ENCODE measurements at places on chromosomes 2 and 18. TPM values are rescaled to one million over a fixed set of nuclear protein-coding genes. Genes with fewer than 3 reads are reported as not detected.

GRCh38 chr2:238663586-238663985 is 184.3 kb upstream of the TWIST2 start:
- no peak for DNase-seq

DNA sequence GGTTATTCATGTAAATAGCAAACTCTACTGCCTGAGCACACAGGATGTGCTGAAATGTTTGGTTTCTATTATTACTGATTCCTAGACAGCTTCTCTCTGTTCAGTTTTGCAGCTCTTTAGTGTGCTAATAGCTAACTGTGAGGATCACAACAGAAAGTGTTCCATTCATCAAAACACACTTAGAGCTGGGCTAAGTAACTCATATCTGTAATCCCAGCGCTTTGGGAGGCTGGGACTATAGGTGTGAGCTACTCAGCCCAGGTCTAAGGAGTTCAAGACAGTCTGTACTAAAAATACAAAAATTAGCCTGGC is 63.2 kb downstream of the MOGAT1 start:
- DNase-seq: no peak

GRCh38 chr2:121418494-121419058 is 112.1 kb upstream of the RNU4ATAC start:
- no peak for DNase-seq

- no peak for DNase-seq
Measured at GRCh38 chr2:235591921-235592320, 98.1 kb downstream of the AGAP1 start.

WIPF1 gene
- polyA plus RNA-seq: 252 TPM

DNA sequence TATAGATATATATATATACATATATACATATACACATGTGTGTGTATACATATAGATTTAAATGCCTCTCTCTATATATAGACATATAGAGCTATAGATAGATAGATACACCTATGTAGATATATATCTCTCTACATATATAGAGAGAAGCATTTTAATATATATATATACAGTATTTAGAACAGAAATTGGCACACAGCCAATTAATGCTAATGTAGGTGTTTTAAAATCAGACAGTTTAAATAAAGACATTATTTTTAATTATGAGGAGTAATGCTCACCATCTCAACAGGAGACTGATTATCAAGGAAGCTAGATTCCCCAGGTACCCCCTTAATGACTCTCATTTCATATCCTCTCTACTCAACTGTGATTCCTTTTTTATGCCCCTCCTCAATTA is 170.7 kb upstream of the CRIM1 start:
- DNase-seq: no peak

MARCO gene
- not detected for polyA plus RNA-seq

DNA sequence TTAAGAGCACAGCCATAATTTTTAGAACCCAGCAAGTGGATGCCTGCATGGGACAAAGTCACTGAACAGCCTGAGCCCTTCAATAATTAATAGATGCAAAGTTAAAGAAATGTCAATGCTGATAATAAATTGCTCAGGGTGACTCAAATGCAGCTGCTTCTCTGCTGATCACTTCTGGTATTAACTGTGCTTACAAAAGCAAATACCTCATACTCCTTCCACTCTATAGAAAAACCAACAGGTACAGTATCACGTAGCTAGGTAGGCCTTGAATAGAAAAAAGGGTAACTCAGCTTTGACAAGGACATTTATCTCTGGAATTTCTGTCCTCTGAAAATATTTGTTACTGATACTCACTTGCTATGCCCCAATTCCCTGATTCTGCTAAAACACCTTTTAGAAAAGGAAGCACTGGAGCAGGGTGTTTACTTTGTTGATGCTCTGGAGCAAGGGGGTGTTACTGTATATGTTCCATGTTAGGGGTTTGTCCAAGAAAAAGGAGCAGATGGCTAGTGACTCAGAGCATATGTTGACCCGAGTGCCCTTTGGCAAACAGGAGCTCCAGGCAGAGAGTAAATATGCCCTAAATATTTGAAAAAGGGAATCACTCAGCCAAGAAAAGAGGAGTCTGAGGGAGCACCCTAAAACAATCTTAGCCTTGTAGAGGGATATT is 59.1 kb upstream of the RTN4 start:
- DNase-seq: no peak

DNA sequence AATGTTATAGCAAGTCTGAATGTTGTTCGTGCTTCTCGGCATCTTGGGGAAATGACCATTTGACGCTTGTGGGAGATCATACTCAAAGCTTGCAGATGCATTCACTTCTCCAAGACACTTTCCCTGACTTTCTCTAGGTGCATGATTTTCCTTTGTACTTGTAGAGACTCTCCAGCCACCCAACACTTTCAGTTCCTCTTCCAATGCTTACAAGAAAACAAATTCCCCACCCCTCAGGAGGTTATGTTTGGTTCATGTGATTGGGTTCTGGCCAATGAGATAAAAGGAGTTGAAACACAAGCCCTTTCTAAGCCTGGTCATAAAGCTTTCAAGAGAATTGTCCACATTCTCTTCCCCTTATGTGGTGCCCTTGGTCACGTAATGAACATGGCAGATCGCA is 156.3 kb downstream of the EPHA4 start:
- no peak for DNase-seq

GRCh38 chr18:68665628-68666027 is 49.3 kb downstream of the TMX3 start:
- no peak for DNase-seq

GRCh38 chr2:63861220-63861822 is 19.6 kb downstream of the UGP2 start:
- DNase-seq: peak; percentile 51

DNA sequence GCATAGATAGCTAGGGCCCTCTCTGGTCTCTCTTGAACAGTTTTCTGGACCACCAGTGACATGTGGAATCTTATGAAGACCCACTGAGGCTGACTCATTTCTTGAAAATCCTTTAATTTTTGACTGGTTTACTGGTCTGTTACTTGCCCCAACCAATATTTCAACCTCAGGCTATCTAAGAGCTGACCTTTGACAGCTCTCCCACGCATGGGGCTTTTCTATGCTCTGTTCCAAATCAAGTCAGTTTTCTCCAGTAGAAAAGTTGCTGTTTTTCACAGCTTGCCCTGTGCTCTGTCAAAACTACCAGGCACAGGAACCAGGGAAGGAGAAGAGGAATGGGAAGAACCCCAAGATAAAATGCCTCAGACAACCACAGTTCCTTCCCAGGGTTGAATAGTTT is 46.0 kb upstream of the MTIF2 start:
- DNase-seq: no peak

DNA sequence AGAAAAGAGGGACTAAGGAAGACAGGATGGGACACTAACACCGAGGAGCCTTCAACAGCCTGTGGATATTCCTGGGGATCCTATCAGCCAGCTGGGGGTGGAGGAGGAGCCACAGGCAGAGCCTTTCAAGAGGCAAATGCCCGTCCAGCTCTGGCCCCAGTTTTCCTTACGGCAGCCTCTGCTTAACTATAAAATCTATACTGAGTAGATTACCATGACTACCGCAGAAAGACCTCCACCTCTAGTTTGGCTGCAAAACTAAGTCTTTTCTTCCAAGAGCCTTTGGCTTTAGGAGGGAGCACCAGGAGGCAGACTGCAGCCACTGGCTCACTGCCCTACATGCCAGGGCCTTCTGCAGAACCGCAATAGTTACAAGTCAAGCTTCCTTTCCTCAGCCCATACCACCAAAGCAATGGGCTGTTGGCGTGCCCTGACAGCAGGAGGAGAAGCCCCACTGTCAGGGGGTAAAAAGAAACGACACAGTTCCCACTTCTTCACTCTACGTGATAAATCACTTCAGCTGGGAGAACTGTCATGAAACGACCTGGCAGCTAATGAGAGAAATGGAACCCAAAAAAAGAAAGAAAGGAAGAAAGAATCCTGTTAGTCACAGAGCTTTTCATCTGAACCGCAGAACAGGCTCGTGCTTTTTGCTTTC is 25.1 kb upstream of the CREB1 start:
- DNase-seq: no peak

GRCh38 chr2:23323198-23323916 is 61.6 kb upstream of the KLHL29 start:
- no peak for DNase-seq

GRCh38 chr18:31563778-31564177 is 27.9 kb upstream of the TTR start:
- DNase-seq: no peak

IL1RN gene
- polyA plus RNA-seq: 1.9 TPM

- no peak for DNase-seq
Measured at GRCh38 chr18:23689031-23689615, at the start of gene LAMA3. TSS of gene LAMA3 (plus strand) at chr18:23689453. CDS start at chr18:23689684, 231 bp downstream.

- DNase-seq: no peak
Measured at GRCh38 chr2:238167761-238168160, 9.0 kb downstream of the ERFE start.

DNA sequence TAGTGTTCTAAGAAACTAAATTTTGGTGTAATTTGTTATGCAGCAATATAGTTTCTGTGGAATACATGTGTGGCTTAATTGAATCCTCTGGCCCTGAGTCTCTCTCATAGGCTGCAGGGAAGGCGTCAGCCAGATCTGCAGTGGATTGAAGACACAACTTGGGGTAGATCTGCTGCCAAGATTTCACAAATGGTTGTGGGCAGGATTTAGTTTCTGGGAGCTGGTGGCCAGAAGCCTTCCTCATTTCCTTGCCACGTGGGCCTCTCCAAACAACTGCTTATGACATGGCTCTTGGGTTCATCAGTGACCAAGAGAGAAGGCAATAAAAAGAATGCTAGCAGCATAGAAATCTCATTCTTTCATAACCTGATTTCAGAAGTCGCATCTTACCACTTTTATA is 28.2 kb downstream of the CCDC102B start:
- DNase-seq: no peak

ATIC gene
- 106 TPM for polyA plus RNA-seq

DNA sequence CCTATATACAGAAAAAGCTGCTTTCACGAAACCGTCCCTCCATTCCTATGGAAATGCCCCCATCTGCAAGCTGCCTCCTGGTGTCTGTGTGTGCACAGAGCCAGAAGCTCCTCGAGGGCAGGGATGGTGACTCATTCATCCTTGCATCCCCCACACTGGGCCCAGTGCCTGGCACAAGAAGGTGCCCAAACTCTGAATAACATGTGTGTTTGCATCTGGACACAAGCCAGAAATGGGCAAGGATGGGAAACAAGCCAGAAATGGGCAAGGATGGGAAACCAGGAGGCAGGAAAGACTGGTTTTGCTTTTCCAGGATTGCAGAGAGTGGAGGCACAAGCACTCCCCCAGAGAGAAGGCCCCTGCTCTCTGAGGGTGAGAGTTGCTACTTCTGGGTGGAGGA is 313.9 kb downstream of the CELF4 start:
- DNase-seq: no peak

CPS1 gene
- polyA plus RNA-seq: not detected
